ENCODE measurements at places on chromosomes 2 and 18.

GRCh38 chr2:73112026-73112912 is 479 bp downstream of the RAB11FIP5 start:
- no peak for DNase-seq

DNA sequence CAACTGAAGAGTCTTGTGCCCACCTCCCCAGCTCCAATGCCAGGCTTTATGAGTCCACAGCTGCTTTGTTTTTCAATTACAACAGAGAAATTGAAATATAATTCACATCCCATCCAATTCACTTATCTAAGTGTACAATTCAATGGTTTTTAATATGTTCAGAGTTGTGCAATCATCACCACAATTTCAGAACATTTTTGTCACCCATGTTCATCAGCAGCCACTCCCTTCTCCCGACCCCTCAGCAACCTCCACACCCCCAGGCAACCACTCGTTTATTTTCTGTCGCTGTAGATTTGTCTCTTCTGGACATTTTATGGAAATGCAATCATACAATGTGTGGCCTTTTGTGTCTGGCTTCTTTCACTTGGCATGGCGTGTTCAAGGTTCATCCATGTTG is 23.3 kb downstream of the INHBB start:
- DNase-seq = no peak

DNA sequence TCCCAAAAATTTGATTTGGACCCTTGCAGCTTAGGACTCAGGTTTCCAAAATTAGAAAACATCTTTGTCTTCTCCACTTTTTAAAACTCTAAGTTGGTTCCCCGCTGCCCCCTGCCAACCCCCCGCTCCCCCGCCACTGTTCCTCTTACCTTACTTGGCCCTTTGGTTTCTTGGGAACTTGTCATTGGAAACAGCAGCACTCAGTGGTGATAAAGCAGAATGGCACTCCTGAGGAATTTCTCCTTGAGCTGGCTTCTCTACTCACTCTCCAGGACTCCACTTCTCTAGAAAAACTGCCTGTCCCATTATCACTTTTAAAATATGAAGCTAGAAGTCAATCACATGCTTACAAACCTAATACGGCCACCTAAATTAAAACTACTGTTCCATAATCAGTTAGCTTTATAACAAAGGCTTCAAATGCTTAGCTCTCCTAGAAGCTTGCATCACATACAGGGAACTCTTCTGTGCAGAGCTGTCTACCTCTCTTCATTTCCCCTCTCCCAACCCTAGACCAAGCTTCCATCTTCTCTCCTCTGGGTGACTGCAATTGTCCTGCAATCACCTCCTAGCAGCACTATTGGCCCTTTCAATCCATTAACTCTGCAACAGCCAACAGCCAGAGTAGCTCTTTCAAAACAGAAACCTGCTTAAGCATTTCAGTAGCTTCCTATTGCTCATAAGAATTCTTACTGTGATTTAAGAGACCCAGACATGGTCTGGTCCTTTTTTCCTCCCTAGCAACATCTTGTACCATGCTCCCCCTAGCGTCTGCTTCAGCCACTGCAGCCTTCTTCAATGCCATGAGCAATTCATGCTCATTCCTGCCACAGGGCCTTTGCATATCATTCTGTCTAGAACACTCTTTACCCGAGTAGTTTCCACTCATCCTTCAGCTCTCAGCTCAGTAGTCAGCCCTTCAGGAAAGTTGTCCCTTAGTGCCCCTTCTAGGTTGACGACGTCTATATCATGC is 15.2 kb upstream of the PLEKHM3 start:
- peak; percentile 23 for DNase-seq

DNA sequence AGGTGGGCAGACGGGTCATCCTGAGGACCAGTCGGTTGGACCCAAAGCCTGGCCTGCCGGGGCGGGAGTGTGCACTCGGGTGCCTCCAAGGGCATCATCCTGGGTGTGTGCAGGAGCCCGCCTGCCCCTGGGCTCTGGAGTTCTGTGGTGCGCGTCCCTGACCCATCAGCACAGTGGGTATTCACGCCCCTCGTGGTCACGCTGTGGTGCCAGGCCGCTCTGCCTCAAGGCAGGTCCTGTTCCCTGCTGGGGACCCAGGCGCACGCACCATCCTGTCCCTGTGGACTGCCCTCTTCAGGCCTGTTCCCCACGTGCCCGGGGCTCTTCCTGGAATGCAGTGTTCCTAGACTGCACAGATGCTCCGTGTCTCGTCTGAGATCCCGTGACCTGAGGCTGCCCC is 14.3 kb upstream of the D2HGDH start:
- no peak for DNase-seq

Data from NCI-H2107 (cell line).